ENCODE measurements at places on chromosomes 12 and 14. TPM values are rescaled to one million over a fixed set of nuclear protein-coding genes. Genes with fewer than 3 reads are reported as not detected.

The PFDN5 gene
- polyA plus RNA-seq: 630 TPM

The PLEK2 gene
- 0.41 TPM for polyA plus RNA-seq

The TFCP2 gene
- polyA plus RNA-seq: 14.4 TPM

The AACS gene
- 51.9 TPM for polyA plus RNA-seq

The CEBPE gene
- polyA plus RNA-seq: 0.05 TPM

The TNFRSF1A gene
- polyA plus RNA-seq: 48.7 TPM

The RNF31 gene
- 17.5 TPM for polyA plus RNA-seq

The HOXC12 gene
- polyA plus RNA-seq: not detected

The NTS gene
- 17.0 TPM for polyA plus RNA-seq
